ENCODE measurements at places on chromosomes 16 and 17.

- no peak for DNase-seq
Observed at GRCh38 chr17:59332749-59333377, 1.4 kb downstream of the YPEL2 start.

- DNase-seq: no peak
Observed at GRCh38 chr16:53565296-53565863, 62.4 kb upstream of the AKTIP start.

DNA sequence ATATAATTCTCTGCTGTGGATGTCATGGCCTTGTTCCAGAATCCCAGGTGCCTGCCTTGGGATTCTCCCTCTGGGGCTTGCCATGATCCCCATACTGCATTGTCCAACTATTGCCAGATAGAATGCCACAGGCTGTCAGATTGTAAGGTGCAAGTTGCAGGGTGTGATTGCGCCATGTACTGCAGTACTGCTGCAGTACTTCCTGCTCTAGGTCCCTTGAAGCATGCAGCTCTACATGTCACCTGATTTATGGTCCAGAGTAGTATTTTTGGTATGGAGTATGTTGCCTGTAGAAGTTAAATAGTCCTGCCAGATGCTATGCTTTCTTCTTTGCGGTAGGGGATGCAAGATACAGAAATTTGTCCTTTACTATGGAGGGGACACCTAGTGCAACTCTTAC lies 7.0 kb upstream of the SLFN5 start:
- no peak for DNase-seq

DNA sequence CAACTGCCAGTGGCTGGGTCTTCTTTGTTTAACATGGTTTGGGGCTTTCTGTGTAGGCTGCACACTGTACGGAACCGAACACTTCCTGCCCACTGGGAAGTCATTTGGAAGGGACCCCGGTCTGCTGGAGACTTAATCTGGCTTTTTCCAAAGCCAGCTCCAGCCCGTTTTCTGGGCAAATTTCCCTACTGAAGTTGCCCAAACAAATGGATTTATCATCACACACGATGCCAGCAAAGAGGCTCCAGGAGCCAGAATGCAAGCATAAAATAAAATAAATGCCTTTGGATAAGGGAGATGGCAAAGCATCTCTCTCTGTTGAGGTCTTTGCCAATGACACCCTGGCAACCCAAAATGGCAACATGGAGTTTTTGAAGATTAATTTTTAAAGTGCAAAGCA lies 259.9 kb upstream of the IRX3 start:
- no peak for DNase-seq

DNA sequence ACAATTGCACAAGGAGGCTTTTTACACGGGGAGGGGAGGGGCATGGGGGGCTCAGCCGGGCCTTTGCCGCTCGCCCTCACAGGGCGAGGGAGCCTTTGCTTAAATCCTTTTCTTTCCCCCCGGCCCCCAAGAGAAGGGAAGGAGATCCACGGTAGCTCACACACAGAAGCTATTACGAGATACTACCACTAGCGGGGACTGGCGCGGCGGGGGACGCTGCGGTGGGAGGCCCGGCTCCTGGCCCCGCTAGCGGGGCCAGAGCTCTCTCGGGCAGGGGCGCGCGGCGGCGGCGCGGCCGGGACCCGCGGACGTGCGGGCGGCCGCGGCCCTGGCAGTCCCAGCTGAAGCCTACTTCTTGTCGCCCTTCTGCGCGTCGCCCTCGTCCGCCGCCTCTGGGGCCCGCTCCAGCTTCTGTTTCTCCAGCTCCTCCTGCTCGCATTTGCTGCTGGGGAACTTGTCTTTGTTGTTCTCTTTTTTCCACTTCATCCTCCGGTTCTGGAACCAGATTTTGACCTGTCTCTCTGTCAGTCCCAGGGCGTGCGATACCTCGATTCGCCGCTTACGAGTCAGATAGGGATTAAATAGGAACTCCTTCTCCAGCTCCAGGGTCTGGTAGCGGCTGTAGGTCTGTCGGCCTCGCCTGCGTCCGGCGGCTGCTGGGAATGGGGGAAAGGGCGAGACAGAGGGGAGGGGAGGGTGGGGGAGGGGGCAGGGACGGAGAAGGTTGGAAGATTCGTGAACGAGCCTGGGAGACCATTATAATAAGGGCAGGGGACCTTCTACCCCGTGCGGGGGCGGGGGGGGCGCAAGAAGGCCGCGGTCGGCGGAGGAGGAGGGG lies 2.0 kb downstream of the HOXB8 start:
- no peak for DNase-seq

DNA sequence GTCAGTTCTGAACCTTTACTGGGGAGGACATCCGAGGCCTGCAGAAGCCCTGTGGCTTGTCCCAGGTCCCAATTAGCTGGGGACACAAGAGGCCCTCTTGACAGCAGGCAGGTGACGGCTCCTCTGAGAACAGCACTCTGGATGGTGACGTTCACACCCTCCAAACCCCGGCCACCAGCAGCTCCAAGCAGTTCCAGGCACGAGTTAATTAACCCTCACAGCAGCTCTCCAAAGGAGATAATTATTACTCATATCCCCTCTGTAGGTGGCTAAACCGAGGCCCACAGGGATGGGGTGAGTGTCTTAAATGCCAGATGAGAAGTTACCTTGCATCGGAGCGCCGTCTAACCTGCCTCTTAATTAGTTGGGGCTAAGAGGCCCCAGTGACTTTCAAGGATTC lies 168.9 kb upstream of the CIBAR2 start:
- no peak for DNase-seq

DNA sequence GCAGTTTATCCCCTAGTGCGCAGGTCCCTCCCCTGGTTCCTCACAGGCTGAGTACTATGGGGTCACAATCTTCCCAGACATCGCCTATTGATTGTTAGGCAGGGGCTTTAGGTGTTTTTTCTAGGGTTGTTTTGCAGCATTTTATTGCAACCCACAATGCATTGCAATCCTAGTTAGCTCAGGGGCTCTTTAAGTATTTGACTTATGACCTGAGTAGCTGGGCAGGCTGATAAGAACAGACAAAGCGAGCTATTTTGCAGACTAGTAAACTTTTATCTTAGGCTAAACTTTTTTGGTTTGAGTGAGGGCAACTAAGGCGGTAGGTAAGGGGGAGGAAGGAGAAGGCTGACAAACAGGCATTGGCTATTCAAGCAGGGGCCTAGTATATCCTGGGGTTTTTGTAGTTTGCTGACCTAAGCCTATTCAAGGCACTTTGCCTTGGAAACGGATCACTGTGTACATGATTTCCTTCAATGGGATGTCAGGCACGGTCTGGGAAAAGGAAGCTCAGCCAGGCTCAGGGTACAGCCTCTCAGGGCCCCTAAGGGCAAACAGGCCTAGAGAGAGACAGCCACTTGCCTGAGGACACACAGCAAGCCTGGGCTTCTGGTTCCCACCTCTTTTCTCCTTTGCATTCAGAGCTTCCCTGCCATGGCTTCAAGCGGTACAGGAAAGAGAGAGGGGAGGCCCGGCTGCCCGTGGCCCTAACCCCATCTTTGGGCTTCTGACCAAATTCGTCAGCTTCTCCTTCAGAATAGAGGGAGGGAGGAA lies 6.4 kb downstream of the DRC7 start:
- no peak for DNase-seq

GRCh38 chr17:82152556-82153294 lies 54.7 kb upstream of the FASN start:
- no peak for DNase-seq

DNA sequence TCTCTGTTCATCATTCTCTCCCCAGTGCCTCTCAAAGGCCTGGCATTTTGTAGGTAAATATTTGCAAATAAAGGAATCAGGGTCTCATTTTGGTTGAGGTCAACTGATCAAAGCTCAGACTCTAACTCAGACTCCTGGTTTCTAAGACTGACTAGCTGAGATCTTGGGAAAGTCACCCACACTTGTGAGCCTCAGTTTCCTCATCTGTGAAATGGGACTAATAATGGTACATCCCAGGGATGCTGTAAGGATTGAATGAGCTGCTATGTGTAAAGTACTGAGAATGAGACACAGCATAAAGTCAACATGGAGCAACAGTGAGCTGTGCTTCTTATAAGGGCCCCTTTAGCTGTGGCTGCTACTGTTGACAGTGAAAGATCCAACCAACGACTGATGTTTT lies 70.6 kb upstream of the XYLT1 start:
- no peak for DNase-seq

DNA sequence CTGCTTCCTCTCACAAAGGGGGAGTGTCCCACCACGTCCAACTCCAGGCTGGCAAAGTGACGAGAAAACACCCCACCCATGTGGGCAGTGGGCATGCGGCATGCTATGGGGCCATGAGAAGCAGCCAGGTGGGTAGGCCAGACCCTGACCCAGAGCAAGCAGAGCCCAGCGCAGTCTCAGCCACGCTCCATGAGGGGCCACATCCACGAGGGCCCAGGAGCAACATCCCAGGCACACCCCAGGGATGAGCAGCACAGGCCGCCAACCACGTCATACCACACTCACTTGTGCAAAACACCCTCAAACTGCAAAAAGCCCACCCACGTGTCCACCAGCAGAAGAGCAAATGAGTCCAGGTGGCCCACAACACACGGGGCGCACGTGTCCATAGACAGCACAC lies 117.0 kb downstream of the ZNF778 start:
- DNase-seq: no peak

DNA sequence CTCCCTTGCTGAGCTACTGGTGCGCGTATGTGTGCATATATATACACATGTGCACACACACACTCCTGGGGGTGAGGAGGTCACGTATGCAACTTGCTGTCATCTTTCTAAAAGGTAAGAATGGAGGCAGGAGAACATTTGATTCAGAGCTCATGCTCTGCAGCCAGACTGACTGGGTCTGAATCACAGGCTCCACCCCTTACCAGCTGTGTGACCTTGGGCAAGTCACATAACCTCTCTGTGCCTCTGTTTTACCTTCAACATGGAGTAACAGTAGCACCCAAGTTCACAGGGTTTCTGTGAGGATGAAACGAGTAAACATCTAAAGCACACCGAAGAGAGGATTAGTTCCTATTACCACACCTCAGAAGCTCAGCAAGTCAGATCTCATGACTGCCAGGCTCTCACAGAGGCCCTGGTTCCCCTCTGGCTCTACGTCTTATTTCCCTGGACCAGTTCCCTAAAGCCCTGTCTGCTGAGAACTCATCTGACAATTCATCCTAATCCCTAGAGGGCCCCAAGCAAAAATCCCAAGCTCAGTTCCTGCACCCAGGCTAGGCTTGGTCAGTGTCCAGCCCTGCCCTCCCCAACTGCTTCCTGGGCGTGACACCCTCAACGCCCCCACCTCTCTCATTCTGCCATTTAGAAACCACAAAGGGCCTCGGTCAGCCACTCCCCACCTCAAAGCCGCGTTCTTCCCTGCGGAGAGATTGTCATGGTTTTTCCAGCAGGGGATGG lies 28.7 kb downstream of the ABR start:
- no peak for DNase-seq

GRCh38 chr16:4686497-4687210 lies 6.7 kb upstream of the NUDT16L1 start:
- DNase-seq: no peak

All from thoracic aorta (tissue), 2 donors.